ENCODE measurements at places on chromosomes 3 and 15.

- no peak for DNase-seq
Observed at GRCh38 chr3:30518181-30518864, 88.1 kb upstream of the TGFBR2 start.

- no peak for DNase-seq
Observed at GRCh38 chr15:74257105-74257504, 21.0 kb downstream of the CCDC33 start.

DNA sequence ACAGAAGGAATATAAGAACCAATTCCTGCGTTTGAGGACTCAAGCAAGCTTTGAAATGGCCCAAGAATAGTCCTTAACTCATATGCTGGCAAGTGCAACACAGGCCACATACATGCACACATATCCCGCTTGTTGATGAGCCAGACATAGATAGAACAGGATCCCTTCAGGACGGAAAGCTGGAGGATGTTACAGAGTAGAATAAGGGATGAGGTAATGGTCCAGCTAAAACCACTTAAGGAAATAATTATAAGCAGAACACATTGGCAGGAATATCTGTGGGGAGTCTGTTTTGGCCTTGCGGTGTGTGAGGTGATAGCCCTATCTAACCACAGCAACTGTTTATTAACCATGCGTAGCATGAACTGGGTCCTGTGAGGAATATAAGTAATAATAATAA is 25.0 kb downstream of the SCG3 start:
- DNase-seq, result no peak

DNA sequence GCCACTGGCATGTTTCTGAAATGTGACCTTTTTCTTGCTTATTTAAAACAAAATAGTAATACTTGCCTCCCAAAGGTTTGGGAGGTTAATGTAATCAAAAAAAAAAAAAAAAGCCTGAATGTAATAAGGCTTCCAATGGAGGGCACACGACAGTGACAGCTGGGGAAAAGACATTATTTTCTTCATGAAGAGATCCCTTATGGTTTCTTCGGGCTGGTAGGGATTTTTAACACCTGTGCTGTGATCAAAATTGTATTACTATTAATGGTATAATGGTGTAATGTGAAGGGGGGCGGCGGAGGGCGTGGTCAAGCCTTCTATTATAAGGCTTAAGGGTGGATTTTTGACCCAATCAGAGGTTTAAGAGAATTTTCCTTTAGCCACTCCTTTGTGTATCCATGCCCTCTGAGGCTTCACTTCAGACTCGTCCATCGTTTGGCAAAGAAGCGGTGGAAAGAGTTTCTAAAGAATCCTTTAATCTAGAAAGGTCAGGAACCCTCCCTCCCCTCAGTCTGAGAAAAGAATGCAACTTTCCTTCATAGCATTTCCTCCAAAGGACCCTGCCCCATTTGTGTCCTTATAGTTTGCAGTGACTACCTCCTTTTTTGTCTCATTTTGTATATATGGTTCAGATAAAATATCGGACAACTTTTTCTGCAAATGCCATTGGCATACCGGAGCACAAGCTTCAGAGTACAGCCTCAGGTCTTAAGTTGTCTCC is 89.5 kb upstream of the CHD2 start:
- DNase-seq, result no peak

GRCh38 chr15:69551391-69552056 is 98.9 kb downstream of the RPLP1 start:
- DNase-seq, result no peak

GRCh38 chr15:70140543-70141375 is 43.0 kb upstream of the TLE3 start:
- peak; percentile 64 for DNase-seq

DNA sequence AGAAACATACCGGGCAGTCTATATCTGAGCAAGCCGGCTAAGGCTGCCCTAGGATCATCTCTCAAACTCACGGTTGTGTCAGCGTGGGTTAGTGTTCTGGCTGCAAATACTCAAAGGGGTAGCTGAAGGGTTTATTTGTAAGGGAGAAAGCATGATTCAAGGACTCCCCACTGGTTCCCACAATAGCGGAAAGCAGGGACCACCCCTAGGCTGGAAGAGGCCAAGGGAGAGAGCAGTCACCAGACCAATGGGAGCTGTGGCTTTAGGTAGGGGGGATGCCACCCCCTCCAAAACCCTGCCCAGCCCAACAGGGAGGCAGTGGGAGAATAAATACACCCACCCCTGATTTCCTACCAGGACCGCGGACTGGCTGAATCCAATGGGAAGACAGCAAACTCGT is 7.3 kb upstream of the LMCD1 start:
- no peak for DNase-seq

GRCh38 chr3:169818316-169818715 is 5.6 kb upstream of the LRRC34 start:
- no peak for DNase-seq
